ENCODE measurements at places on chromosomes 3 and 15.

- no peak for DNase-seq
These were observed 20.6 kb downstream of the COL8A1 start for GRCh38 chr3:99659032-99659431.

- no peak for DNase-seq
These were observed 39.9 kb downstream of the OIP5 start for GRCh38 chr15:41292521-41292920.

DNA sequence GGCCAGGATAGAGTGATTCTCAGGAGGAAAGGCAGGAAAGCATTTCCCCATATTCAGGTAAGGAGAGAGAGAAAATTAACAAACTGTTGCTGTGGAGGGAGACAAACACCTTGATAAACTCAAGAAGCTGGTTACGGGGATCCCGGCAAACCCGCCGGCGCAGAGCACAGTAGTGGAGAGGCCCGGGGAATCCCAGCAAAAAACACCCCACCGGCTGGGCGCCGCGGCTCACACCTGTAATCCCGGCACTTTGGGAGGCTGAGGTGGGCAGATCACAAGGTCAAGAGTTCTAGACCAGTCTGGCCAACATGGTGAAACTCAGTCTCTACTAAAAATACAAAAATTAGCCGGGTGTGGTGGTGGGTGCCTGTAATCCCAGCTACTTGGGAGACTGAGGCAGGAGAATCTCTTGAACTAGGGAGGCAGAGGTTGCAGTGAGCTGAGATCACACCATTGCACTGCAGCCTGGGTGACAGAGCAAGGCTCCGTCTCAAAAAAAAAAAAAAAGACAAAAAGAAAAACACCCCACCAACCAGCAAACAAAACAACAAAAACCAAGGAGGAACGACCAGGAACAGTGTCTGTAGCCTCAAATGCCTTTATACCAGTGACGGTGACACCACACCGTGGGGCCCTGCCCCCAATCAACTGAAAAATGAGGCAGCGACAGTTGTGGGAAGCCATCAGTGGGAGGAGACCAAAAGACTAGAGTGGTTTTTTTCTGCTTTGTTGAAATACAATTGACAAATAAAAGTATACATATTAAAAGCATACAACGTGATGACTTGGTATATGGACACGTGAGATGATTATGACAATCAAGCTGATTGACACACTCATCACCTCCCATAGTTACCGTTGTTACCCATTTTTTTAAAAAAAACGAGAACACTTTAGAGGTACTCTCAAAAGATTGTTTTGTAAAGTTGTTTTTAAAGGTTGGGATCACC, 40.2 kb upstream of the IDH2 start:
- peak; percentile 27 for DNase-seq

DNA sequence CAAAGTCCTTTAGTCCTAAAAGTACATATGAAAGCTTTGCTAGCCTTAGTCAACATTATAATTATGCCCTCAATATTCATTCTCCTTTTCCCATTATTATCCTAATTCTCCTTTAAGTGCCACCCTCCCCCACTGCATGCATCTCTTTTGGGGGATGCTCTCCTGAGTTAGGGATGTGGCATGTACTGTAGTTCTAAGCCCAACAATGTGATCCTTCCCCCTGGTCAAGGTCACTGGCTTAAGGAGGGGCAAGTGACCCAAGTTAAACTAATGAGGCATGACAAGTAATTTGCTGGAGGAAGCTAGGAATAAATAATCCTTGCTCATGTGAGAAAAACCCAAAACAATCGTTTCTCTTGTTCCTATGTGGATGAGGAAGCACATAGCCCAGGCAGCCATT, 343.9 kb upstream of the SUCLG2 start:
- DNase-seq: no peak

DNA sequence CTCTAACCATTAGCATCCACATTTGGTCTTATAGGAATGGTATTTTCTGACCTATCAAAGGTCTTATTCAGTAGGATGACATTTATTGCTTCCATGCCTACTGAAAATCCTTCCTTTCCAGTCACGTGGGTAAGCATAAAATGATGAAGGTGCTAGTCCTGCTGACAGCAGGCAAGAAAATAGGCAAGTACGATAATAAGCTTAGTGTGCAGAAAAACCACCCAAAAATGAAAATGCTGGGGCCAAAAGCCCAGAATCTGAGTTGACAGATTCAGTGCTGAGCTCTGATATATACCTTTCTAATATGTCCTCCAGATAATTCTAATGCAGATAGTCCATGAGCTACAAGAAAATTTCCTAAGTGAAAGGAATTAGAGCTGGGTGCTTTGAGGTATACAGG, 194.8 kb downstream of the WDR72 start:
- DNase-seq: no peak

- DNase-seq: no peak
These were observed 78.5 kb upstream of the CHD2 start for GRCh38 chr15:92821491-92822116.

- DNase-seq: no peak
These were observed 178.0 kb upstream of the UMPS start for GRCh38 chr3:124552224-124552623.

GRCh38 chr3:54131890-54132289, 9.5 kb downstream of the CACNA2D3 start:
- no peak for DNase-seq

- DNase-seq: no peak
These were observed 5.3 kb downstream of the CP start for GRCh38 chr3:149216193-149216869.

DNA sequence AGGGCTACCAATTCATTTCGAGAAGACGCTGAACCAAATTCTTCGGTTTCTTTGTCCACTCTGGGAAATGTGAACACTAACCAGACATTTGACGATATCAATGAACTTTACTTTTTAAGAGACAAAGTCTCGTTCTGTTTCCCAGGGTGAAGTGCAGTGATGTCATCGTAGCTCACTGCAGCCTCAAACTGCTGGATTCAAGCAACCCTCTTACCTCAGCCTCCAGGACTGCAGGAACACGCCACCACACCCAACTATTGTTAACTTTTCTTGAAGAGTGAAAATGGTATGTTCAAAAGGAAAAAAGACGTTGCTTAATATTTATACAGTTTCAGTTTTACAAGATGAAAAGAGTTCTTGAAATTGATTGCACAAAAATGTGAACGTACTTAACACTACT, 30.6 kb downstream of the MB21D2 start:
- no peak for DNase-seq

DNA sequence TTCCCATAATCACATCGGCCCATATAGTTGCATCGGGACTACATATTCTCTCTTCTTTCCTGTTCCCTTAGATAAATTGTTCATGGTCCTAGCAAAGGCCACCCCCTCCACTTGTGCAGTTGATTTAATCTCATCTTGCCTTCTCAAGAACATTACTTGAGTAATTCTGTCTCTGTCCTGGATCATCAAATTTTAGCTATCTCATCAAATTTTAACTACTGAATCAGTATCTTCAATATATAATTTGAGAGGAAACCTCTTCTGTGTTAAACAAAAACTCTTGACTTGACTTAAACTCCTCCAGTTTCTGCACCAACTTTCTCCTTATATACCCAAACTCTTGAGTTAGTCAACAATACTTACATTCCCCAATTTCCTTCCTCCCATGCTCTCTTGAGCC, 4.2 kb upstream of the PRR23B start:
- DNase-seq: no peak
